Fibroblast of mammary gland (primary cell): ENCODE measurements at places on chromosomes 1 and 21.
A peak's percentile ranks its signal among the peaks of the same experiment; 100 is the strongest.

GRCh38 chr1:86502721-86503405, 34.1 kb downstream of the CLCA1 start:
- no peak for DNase-seq

DNA sequence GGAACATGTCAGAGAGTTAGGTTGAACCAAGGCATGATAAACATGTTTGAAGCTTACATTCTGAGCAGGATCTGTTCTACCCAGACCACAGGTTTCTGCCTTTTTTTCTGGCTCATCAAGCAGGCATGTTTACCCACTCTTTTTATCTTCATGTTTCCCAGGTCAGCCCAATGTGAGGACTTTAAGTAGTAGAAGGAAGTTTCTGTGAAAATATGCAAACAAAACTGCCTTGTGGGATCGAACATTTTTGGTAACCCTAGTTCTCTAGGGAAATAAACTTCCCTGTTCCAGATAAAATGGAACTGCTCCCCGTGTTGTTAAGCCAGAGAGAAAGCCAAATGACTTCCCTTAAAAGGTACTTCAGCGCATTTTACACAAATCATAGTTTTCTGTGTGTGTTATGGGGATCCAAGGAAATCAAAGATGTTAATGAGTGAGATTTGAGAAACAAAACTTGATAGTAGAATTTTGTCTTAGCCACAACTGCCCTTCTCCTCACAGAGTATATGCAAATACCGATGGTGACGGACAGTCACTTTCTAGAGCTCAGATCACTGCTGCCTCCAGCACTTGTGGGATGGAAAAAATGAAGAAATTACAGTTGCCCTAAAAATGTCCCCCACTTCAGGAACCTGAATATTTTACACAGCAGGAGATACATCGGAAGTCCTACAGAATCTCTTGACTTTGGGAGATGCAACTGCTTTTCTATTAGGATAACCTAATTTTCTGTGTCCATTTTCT, 765 bp upstream of the HIPK1 start:
- no peak for DNase-seq

DNA sequence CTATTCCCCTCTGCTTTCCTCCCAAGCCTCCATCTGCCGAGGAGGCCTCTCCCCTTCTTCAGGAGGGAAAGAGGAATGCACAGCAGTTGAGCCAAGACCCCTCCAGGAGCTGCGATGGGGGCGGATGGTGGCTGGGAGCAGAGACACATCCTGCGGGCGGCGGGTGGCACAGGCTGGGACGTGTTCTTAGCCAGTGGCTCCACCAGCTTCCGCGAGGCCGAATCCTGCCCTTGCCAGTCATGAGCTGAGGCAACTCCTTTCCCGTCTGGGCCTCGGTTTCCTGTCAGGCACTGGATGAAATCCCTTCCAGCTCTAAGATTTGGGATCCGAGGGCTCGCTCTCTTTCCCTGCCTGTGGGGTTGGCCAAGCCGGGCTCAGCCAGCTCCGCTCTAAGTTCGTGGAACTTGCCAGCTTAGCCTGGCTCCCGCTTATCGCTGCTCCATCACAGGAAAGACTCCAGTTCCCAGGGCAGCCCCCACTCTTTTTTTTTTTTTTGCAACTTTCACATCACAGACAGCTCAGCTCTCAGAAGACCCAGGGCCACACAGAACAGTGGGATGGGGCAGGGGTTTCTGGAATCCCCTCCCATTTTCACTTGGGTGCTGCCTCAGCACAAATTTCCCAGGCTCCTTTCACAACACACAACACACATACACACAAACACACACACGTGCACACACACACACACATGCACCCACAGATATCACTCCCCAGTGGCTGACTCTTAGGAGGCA, 506 bp downstream of the MYOM3 start:
- DNase-seq = peak; percentile 7

DNA sequence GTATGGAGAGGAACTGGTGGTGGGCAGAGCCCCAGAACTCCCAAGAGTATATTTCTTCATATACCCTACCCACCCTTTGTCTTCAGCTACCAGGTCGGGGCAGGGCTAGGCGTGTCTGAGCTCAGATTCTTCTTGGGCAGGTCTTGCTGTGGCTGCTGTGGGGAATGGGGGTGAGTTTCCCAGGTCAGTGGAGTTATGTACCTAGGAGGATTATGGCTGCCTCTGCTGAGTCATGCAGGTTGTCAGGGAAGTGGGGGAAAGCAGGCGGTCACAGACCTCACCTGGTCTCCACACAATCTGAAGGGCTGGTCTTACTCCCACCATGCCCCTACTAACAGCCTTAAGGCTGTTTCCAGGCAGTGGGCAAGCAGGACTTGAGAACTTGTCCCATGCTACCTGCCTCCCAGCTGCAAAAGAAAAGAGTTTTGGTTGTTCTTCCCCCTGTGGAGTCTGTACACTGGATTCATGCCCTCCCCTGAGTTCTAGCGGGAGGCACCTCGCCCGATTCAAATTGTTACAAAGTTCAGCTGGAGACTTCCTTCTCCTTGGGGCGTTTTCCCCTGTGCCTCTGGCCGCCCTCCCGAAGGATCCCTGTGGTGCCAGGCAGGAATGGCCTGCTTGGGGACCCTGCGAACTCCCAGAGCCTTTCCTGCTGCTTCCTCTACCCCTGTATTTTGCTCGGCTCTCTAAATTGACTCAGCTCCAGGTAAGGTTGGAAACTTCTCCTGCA, 58.6 kb downstream of the NPHS2 start:
- DNase-seq = no peak

DNA sequence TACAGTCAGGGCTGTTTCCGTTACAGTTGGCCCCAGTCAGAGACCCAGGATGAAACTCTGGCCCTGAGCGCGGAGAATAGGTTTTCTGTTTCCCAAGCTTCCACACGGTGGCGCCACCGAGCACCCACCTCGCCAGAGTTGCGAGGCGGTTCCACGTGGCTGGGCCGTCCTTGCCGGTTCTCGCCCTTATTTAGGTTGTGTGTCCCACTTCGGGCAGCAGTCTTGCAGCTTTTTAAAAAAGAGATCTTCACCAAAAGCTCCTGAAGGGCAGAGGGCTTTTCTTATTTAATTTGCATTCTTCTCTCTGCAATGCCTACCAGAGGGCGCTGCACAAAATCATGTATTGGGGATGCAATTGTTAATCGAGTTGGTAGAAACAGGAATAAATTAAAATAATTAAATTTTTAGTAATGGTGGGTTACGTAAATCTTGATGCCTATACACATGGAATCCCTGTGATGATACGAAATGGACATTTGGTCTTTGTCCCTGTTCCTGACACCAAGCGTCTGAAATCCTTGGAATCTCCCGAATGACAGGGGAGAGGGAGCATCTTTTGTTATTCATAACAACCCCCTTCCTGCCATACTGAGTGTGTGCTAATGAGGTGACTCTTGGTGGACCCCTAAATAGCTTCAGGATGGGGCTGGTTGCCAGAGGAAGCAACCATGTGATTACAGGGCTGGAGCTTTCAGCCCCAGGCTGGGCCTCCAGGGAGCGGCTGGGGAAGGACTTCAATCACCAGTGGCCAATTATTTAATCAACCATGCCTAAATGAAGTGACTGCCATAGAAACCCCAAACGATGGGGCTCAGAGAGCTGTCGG, 5.6 kb upstream of the S100A7 start:
- DNase-seq = peak; percentile 30

GRCh38 chr1:33721301-33721815, 142.5 kb upstream of the HMGB4 start:
- DNase-seq = no peak
